ENCODE measurements at places on chromosomes 13 and 19.

- DNase-seq = no peak
Observed at GRCh38 chr13:109764470-109765291, 21.7 kb downstream of the IRS2 start.

DNA sequence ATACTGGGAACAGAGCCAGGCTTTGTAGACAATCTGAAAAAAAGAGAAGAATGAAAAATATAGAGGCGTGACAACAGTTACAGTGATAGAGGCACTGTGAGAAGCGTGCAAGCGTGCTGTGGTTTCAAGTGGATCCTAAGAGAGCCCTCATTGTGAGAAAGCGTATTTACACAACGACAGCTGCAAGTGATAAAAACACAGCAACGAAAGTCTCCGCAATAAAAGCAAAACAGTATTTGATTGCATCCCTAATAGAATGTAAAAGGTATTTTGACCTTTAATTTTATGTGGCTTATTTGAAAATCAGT is 642.7 kb upstream of the ARGLU1 start:
- DNase-seq = no peak

DNA sequence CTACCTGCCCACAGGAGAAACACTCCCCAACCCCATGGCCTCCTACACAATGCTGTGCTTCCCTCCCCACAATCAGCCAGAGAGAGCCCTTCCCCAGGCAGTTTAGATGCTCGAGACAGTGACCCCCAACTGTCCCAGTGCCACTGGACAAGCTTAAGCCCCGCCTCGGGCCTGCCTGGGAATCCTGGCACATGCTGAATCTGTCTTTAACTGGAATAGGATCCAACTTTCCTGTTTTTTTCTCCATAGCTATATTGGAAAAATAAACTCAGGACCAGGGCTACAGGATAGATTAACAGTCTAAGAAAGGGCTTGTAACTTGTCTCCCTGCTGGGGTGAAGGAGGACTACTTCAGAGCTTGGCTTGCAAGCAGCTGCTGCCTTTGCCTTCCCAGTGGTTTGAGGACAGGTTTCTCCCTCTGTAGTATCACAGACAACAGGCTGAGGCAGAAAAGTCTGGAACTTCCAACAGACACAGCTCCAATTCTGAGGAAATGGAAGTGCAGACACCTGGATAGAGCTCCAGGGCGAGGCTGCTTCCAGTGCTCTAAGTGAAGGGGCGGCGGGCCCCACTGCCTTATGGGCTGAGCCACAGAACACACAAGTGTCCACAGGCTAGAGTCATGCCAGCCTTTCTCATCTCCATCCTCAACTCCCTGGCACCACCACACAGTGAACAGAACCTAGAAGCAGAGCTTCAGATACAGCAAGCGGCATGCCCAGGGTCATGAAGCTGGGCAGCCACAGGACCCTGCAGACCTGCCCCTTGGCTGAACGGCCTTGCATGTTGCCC is 228.3 kb downstream of the TUBA3C start:
- DNase-seq = no peak

DNA sequence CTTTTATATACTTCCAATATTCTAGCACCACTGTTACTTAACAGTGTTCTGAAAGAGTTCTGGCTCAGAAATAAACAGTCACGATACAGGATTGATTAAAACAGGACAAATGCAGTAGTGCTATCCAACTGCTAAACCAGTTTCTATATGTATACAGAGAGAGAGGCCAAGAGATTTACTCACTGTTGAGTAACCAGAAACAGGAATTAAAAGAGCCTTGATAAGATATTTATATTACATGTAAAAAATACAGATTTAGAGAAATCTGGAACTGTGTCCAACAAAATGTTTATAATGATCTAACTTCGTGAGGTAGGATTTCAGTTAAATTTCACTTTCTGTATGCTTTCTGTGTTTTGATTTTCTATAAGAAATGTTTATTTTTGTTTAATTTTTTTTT is 116.6 kb downstream of the CDK8 start:
- no peak for DNase-seq

- DNase-seq = no peak
Observed at GRCh38 chr13:74025369-74025768, 108.8 kb downstream of the KLF12 start.

DNA sequence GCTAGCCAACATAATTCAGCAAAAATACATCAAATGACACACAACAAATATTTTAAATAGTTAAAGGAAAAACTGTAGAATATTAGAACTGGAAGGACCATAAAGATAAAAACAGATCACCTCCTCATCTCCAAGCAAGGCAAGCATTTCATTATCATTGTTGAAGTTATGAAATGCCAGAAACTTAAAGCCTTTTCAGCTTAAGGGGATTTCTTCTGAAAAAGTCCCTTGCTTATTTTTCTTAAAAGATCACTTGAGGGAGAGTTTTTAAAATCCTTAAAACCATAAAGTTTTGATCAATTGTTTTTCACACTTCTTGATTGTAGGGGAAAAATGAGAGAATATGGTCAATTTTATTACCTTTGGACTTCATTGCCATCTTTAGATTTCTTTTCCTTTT is 37.4 kb downstream of the FLT1 start:
- DNase-seq = no peak

DNA sequence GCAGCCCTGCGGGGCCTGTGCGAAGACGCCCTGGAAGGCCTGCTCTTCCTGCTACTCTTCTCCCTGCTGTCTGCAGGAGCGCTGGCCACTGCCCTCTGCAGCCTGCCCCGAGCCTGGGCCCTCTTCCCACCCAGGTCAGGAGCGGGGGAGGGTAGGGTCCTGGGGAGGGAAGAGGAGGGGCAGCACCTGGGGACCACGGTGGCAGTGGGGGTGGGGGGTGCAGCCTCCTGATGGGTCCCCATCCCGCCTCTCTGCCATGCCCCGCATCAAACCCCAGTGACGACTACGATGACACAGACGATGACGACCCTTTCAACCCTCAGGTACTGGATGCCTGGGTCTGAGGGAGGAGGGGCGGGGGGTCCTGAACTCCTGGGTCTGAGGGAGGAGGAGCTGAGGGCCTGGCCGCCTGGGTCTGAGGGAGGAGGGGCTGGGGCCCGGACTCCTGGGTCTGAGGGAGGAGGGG is 13.4 kb upstream of the LENG8 start:
- no peak for DNase-seq

DNA sequence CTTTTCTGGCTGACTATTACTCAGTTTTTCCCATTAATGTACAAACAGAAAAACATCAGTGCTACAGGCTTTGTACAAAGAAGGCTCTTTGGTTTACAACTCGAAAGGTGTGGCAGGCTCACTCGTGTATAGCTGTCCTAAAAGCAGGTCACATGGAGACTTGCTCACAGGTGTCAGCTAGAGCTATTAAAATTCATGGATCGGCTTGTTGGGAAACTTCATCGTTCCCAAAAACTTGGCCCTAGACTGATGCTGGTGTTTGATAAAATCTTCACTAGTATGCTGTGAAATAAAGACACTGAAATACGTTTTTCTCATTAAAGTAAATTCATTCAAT is 64.9 kb downstream of the MBNL2 start:
- DNase-seq = no peak

DNA sequence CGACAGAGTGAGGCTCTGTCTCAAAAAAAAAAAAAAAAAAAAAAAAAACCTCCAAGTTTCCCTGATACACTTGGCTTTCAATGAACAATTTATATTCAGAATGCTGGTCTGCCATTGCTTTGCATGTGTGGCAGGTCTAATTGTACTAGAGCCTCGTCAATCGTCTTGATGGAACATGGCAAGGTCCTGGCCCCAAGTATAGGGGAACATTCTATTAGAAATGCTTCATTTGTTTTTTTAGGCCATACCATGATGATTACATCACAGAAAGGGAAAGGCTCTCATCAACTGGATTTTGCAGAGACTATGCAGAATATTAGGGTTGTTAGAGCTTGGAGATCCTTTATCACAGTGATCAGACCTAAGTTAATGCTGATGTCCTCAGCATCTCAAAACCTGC is 28.0 kb downstream of the SPRY2 start:
- no peak for DNase-seq

DNA sequence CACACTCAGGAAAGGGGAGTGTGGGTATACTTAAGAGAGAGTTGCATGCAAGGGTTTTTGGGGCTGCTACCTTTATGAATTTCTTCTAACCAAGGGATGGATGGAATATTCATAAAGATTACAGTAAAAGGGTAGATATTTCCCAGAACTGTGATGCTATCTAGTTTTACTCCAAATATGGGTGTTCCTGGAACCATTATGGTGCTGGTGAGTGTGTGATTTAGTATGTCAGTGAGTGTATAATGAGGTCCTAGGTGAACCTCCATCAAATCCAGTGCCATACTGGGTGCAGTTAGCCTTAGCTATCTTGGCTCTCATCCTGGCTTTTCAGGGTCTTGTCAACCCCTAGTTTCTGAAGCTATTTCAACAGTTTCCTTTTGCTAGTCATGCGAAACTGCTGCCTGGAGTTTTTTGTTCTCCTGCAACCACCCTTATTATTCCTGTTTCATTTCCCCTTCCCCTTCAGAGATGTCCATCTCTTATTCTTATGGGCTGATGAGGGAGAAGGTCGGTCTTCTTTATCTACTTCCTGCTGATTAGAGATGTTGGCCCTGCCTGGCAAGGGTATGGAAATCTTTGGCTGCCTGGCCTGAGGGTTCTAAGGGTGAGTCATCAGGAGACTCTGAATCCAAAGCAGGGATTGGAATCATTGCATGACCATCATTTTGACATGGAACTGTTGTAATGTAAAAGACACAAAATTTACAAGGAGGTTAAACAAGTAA is 202.3 kb downstream of the NBEA start:
- no peak for DNase-seq

DNA sequence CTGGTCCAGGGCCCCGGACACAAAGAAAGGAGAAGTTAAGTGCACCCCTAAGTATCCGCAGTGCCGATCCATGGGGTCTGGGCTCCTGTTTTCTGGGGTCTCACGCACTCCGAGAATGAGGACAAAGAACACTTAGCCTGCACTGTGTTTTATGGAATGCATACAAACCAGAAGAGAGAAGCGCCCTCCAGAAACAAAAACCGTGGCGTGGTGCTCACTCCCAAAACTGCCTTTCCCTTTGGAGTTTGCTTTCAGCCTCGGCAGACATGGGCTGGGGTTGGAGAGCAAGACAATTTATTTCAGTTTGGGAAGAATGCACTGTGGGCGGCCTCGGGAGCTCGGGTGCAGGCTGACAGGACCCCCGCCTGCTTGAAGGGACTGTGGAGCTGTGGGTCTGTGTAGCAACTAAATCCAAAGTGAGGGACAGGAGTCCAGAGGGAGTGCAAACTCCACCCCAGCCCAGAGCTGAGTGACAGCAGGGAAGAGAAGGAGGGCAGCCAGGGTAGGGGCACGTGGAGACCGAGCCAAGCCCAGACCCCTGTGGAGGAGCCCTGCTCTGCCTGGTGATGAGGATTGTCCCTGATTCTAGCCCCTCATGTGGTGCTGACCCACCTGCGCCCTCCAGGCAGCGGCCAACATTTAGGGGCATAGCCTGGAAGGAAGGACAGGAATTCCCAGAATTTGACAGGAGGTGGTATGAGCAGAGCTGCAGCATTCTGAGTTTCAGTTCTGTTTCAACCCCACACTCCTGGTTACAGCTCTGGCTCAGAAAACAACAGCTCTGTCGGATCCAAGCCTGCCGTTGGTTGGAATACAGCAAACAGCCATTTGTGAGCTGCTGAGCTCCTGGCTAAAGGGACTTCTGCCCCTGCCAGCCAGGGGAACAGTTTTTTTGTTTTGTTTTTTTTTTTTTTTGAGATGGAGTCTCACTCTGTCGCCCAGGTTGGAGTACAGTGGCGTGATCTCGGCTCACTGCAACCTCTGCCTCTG is 37.8 kb upstream of the POP4 start:
- DNase-seq = no peak
